ENCODE measurements at places on chromosomes 1 and 21.

DNA sequence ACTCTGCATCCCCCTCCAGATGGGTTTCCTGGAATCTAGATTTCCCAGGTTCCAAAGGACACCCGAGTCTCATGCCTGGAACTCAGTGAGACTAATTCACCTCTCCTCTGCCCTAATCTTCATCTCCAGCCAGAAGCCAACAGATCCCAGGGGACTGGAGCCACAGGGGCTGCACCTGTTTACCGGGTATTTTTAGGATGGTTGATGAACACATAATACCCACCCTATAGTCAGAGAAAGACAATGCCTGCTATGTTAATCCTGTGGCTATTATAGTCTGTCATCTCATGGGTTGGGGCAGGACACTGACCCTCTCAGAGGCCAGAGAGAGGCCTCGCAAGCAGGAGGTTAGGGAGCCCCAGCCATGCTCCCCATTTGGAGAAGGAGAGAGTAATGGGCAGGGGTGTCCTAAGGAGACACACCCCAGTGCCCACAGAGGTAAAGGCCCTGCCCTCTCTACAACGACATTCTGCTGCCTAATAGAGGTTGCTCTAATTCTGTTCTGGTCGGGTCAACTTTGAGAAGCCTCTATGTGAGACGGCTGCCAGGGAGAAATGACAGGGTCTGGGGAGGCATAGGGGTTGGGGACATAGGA, 1.0 kb upstream of the TNNI1 start:
- no peak for DNase-seq

GRCh38 chr1:56545711-56546110, 33.7 kb downstream of the PLPP3 start:
- no peak for DNase-seq

GRCh38 chr1:13737398-13737797, 37.4 kb downstream of the PRDM2 start:
- DNase-seq: no peak

- DNase-seq: no peak
These were observed 243.1 kb downstream of the LTN1 start for GRCh38 chr21:28749536-28749935.

GRCh38 chr1:245752561-245752960, 597.8 kb downstream of the KIF26B start:
- no peak for DNase-seq

DNA sequence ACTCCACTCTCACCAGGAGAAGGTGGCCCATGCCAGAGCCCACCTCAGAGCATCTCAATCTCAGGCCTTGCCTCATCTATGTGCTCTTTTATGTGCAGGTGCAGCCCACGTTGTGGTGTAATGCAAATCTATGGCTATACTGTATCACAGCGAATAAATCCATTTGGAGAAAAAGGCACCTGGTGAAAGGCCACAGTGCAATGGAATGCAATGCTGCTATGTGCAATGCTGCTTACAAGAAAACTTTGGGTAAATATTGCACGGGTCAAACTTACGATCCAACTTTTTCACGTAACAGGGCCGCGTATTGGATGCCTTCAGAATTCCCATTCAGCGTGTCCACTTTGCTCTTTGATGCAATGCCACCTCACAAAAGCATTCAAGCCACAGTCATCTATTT, 13.5 kb downstream of the ZBTB18 start:
- no peak for DNase-seq

GRCh38 chr21:44395260-44395659, 41.8 kb downstream of the TRPM2 start:
- DNase-seq: no peak

DNA sequence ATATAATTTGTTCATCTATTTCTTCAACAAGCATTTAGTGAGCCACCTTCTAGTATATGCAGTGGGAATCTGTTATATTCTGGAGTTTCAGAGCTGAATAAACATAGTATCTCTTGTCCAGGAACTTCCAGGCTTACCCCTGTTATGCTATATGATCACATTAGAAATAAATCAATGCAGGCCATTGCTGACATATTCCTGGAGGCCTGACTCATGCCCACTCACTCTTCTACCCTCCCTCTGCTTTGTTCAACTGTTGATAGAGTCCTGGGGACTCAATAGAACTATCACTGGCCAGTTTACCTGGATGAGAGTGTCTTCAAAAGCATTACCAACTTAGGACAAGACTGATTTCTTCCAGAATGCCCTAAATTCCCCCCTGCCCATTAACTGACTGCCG, 29.3 kb upstream of the SRSF10 start:
- no peak for DNase-seq

DNA sequence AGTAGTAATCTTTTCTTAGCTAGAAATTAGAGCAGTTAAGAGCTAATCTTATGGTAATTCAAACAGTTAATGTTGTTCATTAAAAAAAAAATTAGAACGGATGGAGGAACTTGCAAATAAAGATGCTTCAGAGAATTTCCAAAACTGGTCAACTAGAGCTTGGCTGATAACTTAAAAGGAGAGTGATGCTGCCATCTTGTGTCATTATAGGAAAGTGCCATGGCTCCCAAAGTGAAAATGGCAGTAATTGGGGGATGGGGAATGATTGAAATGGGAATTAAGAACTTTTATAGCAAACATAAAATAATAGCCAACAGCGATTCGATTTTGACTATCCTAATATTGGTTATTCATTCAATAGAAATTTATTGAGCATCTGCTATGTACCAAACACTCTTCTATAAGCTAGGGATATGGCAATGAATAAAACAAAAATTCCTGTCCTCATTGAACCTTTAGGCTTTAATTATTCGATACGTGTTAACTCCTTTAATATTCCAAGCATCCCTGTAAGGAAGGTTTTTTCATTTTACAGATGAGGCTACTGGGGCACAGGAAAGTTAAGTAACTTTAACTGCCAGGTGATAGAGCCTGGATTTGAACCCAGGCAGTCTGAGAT, 5.7 kb upstream of the PLPP3 start:
- DNase-seq: no peak

GRCh38 chr1:200432586-200432985, 22.8 kb upstream of the ZNF281 start:
- DNase-seq: no peak

- DNase-seq: no peak
These were observed 177.0 kb downstream of the CLIC6 start for GRCh38 chr21:34845521-34846451.

DNA sequence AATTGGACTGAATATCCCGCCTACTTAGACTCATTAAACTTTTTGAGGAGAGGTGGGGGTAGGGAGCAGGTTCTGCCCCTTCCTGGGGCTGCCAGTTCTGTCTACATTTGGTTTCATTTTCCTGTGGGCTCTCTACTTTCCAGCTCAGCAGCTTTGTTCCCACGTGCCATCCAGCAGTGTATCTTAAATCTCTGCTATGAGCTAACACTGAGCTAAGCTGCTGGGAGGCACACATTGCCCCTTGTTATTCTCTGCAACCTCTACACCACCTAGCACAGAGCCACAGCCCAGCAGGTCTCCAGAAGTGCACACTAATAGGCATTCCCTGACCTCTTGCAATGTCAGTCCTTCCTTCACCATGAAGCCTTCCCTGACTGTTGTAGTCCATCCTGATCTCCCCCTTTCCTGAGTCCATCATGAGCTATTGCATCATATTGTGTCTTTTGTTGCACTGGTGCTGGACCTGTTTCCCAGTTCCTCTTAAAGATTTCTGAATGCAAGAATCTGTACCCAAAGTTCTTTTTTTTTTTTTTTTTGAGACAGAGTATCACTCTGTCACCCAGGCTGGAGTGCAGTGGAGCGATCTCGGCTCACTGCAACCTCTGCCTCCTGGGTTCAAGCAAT, 28.7 kb upstream of the NRDC start:
- DNase-seq: no peak

- DNase-seq: no peak
These were observed 257.8 kb upstream of the CHRM3 start for GRCh38 chr1:239128541-239128940.

- DNase-seq: no peak
These were observed 48.6 kb downstream of the CHD5 start for GRCh38 chr1:6131561-6131960.

DNA sequence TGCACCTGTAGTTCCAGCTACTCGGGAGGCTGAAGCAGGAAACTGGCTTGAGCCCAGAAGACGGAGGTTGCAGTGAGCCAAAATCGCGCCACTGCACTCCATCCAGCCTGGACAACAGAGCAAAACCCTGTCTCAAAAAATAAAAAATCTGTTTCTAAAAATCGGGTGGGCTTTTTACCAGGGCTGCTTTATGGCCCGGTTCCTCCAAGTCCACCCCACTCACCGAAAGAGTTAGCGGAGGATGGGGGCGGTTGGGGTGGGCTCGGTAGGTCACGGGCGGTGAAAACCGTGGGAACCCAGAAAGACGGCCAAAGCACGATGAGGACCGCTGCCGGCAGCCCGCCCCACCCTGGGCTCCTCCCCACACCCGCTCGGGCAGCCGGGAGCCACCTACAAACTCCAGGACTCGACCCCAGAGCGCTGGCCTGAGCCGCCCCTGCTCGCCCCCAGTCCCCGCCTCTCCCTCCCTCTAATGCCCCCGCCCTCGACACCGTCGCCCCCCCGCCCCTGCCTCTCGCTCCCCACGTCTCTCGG, 846 bp upstream of the PER3 start:
- DNase-seq: no peak

- DNase-seq: no peak
These were observed 3.4 kb upstream of the GABPB2 start for GRCh38 chr1:151067185-151067584.

- DNase-seq: no peak
These were observed 8.0 kb upstream of the MACF1 start for GRCh38 chr1:39196244-39197215.

- DNase-seq: no peak
These were observed 472.2 kb downstream of the MATN1 start for GRCh38 chr1:30250984-30251850.

DNA sequence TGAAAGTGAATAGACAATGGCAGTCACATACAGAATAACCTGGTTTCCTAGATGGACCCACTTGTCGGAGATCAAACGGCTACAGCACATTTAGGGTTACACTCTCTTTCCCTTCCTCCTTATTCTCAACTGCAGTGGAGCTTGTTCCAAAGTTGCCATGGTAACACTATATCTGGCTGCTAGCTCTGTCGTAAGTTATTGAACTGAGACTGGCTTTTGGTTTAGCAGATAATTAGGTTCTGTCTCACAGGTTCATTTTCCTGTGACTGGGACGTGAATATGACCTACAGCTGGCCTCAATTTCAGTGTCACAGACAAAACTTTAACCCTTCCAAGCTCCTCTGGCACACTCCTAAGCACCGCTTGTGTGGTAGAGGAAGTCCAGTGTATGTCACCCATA, 875.8 kb downstream of the USP25 start:
- no peak for DNase-seq

- no peak for DNase-seq
These were observed 66.8 kb downstream of the KCNN3 start for GRCh38 chr1:154802982-154803920.

DNA sequence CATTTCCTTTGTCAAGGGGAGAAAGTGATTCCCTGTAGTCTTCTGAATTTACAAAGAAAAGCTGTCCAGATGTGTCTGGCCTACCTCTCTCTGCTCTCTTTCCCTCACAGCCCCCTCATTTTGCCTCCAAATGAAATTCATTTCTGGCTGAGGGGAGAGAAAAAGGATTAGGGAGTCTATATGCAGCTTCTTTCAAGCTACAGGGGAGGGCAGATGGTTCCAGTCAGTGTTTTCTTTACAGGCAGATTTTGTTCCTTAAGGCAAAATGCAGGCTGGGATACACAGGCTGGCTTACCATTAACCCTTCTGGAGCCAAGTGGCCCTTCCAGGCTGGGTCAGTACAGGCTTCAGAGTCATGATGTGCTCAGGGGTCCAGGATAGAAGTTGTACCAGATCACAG, 198.1 kb upstream of the USP24 start:
- DNase-seq: no peak

GRCh38 chr21:42548687-42549406, 35.2 kb downstream of the SLC37A1 start:
- DNase-seq: no peak

GRCh38 chr1:7366955-7367665, 404.0 kb upstream of the VAMP3 start:
- DNase-seq: no peak

All from iPS DF 6.9 (cell line).